AG09319 (cell line): ENCODE measurements at places on chromosomes 2 and 18.

GRCh38 chr18:42268798-42269197, 313.8 kb downstream of the PIK3C3 start:
- no peak for DNase-seq

DNA sequence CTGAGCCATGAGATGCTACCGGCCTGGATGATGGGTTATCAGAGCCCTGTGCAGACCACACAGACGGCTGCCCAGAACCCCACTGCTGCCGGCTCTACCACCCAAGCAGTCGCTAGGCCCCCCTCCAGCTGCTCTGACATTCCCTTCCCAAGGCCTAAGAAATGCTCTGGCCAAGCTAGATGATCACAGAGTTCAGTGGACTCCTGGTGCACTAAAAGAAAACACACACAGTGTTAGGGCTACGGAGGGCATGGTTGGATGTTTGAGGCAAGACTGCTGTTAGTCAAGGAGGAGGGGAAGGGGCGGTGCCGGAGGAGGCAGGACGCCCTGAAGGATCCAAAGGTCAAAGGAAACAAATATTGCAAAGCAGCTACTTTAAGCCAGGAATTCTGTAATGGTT, 174.5 kb downstream of the MYCN start:
- DNase-seq: no peak

GRCh38 chr2:33116799-33117198, 170.0 kb downstream of the LTBP1 start:
- DNase-seq: no peak

- no peak for DNase-seq
Observed at GRCh38 chr2:67671464-67672450, 274.6 kb downstream of the ETAA1 start.

DNA sequence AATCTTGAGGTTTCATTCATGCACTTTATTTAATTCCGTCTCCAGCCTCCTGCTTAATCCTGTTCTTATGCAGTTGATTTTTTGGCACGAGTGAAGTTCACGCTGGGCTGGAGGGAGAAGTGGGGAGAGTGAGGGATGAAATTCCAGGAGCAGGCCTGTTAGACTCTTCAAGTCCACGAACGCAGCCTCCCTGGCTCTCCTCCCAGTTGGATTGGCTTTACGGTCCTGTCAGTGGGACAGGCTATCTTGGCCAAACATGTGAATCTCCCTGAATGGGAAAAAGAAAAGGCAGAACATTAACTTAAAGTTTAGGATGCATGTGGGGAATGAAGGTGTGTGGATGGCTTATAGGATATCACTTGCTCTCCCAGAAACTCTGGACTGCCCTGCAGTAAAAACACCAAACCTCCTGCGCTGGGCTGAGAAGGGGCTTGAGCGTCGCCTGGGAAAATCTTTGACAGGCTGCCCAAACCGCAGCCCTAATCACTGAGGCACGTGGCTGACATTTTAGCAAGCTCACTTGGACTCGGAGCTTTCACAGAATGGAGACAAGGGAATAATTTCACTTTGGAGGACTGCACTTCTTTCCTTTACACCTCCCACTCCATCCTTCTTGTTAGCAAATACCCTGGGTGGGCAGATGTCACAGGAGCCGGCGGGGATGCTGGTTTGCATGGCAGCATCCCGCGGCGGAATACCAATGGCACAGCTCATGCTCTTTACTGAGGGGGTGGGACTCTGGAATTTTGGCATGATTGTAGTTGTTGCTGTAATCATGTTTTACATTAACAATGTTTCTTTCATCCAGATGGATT, 93.9 kb downstream of the ACKR3 start:
- DNase-seq: peak; percentile 73

GRCh38 chr2:88168386-88168785, 1.8 kb upstream of the THNSL2 start:
- DNase-seq: no peak

GRCh38 chr18:8994603-8995002, 107.9 kb upstream of the NDUFV2 start:
- DNase-seq: no peak

DNA sequence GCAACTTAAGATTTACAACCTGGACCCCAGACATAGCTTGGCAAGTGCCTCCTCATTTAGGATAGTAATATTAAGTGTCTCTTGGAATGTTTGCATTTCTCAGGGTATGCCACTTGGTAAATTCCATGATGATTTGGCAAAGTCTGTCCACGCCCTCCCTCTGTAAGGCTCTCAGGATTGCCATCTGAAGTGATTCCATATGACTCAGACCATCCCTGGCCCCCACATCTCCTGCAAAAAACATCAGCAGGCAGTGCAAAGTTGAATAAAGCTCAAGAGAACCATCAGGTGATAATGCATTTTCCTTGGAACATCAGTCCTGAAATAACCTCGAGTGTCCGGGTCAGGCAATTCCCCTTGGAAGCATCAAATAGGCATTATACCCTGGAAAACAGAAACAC, 27.1 kb upstream of the PIEZO2 start:
- DNase-seq: no peak

- DNase-seq: no peak
Observed at GRCh38 chr2:202054679-202055078, 18.4 kb upstream of the KIAA2012 start.

GRCh38 chr2:59540864-59541263, 1012.6 kb downstream of the BCL11A start:
- no peak for DNase-seq

- DNase-seq: no peak
Observed at GRCh38 chr2:97752342-97753334, 39.3 kb downstream of the ZAP70 start.

DNA sequence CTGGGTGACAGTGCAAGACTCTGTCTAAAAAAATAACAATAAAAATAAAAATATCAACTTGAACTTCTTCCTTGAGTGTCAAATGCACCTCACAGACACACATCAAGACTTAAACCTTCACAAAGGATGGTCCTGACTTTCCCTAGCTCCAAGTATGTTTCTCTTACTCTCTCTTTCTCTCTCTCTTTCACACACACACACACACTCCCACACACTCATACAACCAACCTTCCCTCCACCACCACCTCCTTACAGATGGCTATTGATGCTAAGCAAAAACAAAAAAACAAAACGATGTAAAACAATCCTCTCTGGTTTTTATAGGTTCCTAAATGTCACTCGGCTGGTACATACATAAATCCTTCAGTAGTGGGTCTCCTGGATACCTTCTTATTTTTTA, 67.4 kb upstream of the ACVR2A start:
- no peak for DNase-seq

DNA sequence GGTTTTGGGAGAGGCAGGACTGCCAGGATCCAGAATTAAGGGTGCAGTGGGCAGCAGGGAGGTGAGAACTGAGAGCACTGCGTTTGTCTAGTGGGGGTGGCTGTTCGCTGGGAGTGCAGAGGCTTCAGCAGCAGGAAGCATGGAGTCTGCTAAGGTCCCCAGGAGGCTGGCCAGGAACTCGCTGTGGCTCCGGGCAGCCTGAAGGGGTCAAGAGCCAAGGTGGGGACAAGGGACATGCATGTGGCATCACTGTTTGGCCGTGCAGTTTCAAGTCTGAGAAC, 43.2 kb upstream of the SEMA4C start:
- DNase-seq: no peak

GRCh38 chr2:53437371-53437770, 330.2 kb upstream of the CHAC2 start:
- no peak for DNase-seq

DNA sequence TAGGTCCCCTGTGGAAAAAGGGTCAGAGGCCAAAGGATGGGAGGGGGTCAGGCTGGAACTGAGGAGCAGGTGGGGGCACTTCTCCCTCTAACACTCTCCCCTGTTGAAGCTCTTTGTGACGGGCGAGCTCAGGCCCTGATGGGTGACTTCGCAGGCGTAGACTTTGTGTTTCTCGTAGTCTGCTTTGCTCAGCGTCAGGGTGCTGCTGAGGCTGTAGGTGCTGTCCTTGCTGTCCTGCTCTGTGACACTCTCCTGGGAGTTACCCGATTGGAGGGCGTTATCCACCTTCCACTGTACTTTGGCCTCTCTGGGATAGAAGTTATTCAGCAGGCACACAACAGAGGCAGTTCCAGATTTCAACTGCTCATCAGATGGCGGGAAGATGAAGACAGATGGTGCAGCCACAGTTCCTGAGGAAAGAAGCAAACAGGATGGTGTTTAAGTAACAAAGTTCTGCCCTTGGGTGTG, 165.8 kb downstream of the RPIA start:
- no peak for DNase-seq

DNA sequence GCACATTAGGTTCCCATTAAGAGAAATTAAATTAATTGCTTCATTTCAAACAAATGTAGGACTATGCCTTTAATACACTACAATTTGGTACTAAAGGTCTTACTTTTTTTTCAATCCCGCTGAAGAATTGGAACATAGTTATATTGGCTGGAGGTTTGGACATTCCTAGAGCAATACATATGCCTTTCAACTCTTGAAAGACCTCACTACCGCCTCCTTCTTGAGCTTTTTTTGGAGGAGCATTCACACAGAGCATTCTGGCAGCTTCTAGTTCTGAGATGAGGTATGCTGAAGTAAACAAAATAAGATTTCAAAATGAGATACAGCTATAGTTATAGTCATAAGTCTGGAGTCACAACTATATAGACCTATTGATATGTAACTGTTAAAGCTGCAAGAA, 10.9 kb downstream of the FAM98A start:
- DNase-seq: no peak

DNA sequence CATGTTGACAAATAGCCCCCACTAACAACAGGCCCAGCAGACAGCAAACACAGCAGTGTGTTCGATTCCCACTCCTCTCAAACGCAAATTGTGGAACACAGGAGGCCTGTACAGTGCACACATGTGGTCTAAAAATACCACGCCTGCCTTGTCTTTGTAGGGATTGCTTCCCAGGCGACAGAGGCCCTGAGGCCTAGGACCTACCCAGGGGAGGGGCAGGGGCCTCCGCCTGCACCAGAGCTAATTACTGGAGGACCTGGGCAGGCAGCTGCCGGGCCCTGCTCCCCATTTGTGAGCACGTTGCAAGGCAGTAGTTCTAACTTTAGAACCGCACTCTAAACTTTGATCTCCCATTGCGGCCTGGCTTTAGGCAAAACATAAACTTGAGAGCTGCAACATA, 316.0 kb downstream of the TXNL1 start:
- no peak for DNase-seq

DNA sequence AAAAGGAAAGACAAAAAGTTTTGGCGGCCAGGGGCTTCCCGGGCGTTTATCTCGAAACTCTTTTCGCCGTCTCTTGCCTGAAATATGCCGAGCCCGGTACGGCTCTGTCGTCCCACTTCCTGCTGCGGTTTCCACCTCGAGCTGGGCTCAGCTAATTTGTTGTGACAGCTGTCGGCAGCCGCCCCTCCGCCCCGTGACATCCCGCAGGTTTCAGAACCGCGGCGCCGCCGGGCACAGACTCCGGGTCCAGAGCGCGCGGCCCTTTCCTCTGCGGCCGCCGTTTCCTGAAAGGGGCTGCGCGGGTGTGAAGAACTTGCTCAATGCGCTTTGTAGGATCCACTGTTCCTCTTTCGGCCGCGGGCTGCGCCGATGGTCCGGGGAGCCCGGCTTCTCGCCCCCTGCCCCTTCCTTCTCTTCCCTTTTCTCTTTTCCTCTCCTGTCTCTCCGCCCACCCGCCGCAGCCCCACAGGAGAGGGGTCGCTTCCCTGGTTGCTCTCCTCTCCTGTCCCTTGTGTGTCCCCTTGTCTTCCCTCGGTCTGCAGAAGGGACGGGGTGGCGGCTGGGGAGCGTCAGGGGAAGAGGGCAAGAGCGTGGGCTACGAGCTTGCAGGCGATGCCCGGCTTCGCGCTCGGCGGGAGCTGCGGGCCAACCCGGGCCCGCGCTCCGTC, 648 bp downstream of the ARID5A start:
- DNase-seq: no peak

DNA sequence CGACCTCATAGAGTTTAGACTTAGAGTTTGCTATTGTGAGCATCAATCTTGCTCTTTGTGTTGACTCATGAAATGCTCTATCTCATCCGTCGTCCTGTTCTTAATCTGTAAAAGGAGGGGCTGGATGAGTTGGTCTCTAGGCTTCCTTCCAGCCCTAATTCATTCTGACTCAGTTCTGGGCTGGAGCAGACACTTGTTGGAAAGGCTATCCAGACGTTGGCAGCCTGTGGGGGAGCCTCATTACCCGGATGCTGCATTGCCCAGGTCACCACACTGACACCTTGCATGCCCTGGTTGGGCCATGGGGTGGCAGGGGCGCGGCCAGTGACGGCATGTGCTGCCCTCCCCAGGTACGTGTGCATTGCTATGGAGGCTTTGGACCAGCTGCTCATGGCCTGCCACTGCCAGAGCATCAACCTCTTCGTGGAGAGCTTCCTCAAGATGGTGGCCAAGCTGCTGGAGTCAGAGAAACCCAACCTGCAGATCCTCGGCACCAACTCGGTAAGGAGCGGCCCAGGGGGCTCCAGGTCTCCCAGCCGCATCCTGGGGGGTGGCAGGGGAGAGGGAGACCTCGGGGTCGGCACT, 61.5 kb downstream of the EFR3B start:
- DNase-seq: peak; percentile 52

- no peak for DNase-seq
Observed at GRCh38 chr2:45664635-45665261, 13.3 kb downstream of the PRKCE start.

- DNase-seq: no peak
Observed at GRCh38 chr2:149021761-149022160, 16.7 kb upstream of the LYPD6B start.

- DNase-seq: no peak
Observed at GRCh38 chr18:23745366-23745765, 56.1 kb downstream of the LAMA3 start.

- DNase-seq: no peak
Observed at GRCh38 chr18:10252952-10253705, 201.3 kb upstream of the APCDD1 start.

GRCh38 chr2:131493199-131493968, 1.2 kb upstream of the MZT2A start:
- no peak for DNase-seq

DNA sequence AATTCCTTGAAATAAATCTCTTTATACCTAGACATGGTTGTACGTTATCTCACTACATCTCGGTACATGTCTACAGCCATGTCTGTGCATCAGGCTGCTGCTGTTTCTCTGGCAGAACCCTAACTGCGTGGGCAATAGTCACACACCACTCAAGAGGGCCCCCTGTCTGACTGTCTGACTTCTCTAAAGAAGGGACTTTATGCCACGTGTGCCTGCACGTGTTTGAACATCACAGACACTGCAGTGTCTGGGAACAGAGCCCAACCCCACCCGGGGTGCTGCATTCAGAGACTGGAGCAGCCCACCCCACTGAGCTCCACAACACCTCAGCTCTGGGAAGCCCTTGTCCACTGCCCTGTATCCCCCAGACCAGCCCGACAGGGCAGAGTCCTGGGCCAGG, 55.0 kb downstream of the KIF1A start:
- DNase-seq: no peak

DNA sequence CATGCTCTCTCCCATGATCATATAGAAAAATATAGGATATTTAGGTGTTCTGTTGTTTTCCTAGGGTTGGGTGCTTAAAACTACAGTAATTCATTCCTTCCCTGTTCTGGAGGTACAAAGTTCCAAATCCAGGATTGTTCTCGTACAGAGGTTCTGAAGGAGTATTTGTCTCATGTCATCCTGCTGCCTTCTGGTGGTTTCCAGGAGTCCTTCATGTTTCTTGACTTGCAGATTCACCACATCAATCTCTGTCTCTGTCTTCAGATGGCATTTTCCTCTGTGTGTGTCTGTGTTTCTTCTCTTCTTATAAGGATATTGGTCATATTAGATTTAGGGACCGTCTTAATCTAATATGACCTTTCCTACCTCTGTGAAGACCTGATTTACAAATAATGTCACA, 397.9 kb downstream of the NYAP2 start:
- no peak for DNase-seq
